Lower leg skin (tissue), 4 donors: ENCODE measurements at places on chromosomes 2 and 18.

DNA sequence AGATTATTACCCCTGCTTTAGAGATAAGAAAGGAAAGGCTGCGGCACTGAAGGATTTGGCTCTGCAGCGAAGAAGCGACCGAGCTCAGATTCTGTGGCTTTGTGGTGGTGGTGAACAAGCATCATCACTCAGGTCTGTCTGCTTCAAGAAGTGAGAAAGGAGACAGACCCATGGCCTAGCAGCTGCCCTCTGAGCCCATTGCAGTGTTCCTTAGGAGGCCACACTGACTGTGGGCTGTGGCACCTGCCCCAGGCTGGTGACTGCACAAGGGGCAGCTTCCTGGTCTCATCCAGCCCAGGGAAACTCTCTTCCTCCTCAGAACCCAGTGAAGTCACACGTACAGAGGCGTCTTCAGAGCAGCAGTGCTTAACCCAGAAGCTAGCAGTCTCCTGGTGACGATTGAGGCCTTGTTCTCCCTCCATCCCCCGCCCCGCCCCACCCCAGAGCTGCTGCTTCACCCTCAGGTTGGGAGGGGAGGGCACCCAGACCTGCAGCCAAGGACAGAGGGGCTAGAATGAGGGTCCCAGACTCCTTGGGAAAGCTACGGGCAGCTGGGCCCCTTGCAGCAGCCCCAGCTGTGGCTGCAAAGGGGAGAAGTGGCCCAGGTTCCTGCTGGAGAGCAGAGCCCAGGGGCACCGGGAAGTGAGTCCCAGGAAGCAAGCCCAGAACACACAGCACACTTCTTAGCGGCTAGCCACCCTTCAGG, 22.2 kb downstream of the BIN1 start:
- no peak for DNase-seq

GRCh38 chr18:3985664-3986063, 469.4 kb downstream of the DLGAP1 start:
- no peak for DNase-seq

DNA sequence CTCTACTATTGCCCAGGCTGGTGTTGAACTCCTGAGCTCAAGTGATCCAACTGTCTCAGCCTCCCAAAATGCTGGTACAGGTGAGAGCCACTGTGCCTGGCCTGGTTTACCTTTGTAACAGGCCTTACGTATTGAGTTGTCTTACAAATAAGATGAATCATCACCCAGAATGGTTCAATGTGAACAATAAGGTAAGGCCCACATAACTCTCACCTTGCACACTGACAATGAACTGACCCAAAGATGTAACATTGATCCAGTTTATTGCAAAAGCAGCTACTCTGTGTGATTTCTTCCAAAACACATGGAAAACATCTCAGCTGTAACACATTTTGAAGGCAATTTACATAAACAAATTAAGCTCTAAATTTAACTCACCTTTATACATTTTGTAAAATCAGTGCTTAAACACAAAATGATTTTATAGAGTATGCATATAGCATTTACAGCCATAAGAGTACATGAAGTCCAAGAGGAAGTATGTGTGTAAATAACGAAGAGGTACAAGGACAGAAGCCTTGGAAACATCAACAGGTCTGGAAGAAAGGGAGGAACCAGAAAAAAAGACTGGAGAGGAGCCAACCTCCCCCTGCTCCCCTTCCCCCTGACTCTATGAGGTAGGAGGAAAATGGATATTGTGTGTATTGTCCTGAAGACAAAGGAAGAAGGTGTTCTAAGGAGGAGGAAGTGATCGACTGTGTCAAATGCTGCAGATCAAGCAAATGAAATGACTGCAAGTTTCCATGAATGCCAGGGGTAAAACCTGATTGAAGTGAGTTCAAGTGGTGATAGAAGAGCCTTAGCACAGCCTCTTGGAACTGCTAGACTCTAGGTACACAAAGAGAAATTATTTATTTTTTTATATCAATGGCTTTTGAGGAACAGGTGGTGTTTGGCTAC, 5.6 kb upstream of the WDFY1 start:
- no peak for DNase-seq

GRCh38 chr2:60515721-60516226, 37.7 kb downstream of the BCL11A start:
- DNase-seq, result no peak

GRCh38 chr2:189020179-189020578, 46.0 kb downstream of the COL3A1 start:
- no peak for DNase-seq

GRCh38 chr2:56688661-56689060, 504.9 kb downstream of the CCDC85A start:
- DNase-seq, result no peak

GRCh38 chr18:58669731-58670378, 1.4 kb upstream of the MALT1 start:
- DNase-seq, result no peak

- no peak for DNase-seq
These were observed 771 bp upstream of the IGFBP2 start for GRCh38 chr2:216632346-216632951.

GRCh38 chr2:139631966-139632365, 851.8 kb upstream of the NXPH2 start:
- no peak for DNase-seq

- no peak for DNase-seq
These were observed 927.6 kb downstream of the TSN start for GRCh38 chr2:122683018-122683417.

GRCh38 chr2:236107942-236108625, 60.1 kb downstream of the GBX2 start:
- no peak for DNase-seq

DNA sequence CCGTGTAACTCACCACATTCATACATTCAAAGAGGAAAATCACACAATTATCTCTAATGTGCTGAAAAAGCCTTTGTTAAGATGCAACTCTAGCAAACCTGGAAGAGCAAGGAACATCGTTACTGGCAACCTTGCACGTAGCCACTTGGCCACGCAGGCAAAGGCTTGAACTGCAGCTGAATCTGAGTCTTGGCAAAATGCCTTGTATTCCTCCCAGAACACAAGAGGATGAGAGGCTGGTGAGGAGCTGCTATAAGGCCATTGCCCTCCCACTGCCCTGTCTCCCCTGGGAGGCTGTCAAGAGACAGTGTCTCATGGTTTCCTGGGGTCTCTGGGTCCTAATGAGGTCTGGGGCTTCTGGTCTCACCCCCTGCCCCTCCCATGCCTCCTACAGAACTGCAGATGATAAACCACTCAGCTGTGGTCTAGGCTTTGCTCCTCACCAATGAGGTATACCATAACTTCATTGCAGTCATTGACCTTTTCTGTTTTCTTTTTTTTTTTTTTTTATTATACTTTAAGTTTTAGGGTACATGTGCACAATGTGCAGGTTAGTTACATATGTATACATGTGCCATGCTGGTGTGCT, 141.4 kb downstream of the SPP2 start:
- DNase-seq, result no peak

GRCh38 chr2:595831-596592, 81.2 kb downstream of the TMEM18 start:
- no peak for DNase-seq

DNA sequence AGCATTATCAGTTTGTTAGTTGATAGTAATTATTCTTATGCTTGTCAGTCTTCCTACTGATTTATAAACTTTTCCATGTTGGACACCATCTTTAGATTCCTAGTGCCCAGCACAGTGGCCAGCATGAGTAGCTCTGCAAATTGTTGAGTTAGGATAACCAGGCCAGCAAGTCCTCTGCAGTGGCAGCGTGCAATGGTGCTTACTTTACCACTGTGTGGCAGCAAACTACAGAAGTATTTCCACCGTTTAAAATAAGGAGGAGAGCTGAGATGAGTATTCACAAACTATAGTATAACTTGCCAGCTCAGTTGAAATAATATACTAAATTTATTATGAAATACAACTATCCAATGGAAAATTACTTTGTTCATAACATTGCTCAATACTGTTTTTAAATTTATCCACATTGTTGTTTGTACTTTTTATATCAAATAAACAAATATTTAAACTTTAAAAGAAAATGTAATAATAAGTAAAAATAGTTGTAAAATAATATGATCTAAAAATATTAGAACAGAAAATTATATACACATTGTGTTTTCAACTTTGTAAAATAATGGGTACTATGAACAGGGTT, 9.3 kb upstream of the THADA start:
- no peak for DNase-seq

DNA sequence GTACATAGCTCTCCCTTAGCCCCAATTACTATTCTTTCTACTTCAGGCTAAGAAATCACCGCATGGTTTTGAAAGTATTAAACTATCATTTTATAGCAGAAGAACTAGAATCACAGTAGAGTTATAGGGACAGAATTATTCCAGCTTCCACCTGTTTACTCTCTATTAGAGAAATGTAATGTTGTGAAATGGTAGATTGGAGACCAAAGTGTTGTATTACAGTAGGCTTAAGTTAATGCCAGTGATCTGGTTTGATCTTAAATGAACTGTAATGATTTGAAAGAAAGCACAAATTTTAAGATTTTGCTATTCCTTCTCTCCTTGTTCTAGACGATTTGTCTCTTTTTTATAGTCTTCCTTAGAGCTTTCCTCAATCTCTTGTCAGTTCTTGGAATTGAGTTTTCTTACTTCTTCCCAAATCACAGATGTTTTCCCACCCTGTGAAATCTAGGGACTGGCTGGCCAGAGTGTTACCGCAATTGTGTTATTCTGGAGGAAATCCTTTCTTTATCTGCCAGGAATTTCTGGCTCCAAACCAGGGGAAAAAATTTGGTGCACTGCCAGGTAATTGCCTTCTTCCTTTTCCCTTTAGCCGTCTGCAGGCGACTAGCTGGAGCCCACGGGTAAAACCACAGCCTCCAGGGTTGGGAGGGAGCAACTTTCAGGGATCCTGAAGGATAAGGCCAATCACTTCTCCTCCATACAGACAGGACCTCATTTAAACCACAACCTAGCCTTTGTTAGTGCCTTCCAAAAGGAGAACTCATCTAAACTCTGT, 51.7 kb downstream of the NOP58 start:
- peak; percentile 88 for DNase-seq

DNA sequence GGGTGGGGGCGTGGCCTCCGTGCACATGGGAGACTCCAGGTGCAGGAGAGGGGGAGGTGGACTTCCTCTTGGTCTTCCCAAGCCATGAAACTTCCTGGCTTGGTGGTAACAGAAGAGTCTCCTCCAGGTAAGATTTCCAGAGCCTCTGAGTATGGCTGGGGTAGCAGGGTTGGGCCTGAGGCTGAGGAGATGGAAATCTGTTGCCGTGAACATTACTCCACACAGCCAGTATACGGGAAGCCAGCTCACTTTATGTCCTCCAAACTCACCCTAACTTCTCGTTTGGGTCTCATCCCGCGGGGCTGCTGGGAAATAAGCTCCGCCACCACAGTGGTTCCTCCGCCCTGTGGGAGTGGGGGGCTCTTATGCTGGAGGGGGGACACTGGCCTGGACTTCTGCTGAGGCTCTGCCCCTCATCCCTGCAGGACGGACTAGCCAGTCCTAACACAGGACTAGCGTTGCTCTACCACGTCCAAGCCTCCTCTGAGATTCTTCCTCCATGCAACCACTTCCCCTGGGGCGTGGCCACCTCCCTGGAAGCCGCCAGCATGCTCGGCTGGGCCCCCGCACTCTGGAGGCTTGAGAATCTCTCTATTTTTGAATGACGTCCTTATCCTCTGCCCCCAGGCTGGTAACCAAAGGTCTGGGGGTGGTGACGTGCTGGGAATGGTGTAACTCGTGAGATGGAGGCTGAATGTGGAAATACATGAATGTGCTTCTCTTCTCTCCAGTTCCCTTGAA, 777 bp upstream of the RAB17 start:
- no peak for DNase-seq

DNA sequence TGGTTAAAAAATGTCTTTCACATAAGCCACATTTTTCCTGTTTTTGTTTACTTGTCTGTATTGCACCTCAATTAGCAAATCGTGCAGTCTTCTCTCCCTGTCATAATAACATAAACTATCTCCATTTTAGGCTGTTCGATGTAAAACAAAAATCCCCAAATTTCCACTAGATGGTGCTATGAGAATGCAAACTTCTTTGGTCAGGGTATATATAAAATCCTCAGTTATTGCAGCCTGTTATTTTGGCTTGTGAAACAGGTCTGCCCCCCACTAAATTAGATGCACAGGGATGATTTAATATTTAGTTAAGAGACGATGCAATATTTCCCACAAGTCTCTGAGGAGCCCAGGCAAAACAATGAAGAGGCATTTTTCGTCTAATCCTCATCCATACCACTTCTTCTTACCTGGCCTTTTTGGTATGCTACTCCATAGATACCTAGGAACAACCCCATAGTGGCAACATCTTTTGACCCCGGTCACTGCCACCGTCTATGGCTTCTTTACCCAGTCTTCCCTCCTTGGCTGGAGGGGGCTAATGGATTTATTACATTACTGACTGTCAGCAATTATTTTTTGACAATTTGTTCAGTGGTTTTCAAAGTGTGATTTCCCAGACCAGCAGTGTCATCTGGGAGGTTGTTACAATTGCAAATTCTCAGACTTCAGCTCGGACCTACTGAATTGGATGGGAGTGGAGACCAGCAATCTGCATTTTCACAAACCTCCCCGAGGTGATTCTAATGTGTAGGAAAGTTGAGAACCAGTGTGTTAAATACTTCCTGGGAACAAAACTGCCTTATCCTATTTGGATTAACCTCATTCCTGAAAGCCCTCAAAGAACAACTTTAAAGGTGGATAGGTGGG, 117.4 kb upstream of the CWC22 start:
- DNase-seq, result no peak
